B cell (primary cell): ENCODE measurements at places on chromosomes 16 and 17. TPM values are rescaled to one million over a fixed set of nuclear protein-coding genes. Genes with fewer than 3 reads are reported as not detected.
A peak's percentile ranks its signal among the peaks of the same experiment; 100 is the strongest.

GRCh38 chr17:27293359-27293897 lies 486 bp upstream of the WSB1 start:
- no peaks in the 10 kb centered on the region for H3K36me3 ChIP-seq
- no peak for DNase-seq
- H3K4me3 ChIP-seq = peak overlapping the region; percentile 25
- peak overlapping the region; percentile 99 for H3K27ac ChIP-seq
- H3K4me1 ChIP-seq = peaks cover 32% of the 10 kb centered on the region

OTOP2 gene
- total RNA-seq = not detected in 2 replicates

PLK1 gene
- total RNA-seq = 2.7 and 3.0 TPM in 2 replicates

SEC14L5 gene
- total RNA-seq = not detected in 2 replicates

DNA sequence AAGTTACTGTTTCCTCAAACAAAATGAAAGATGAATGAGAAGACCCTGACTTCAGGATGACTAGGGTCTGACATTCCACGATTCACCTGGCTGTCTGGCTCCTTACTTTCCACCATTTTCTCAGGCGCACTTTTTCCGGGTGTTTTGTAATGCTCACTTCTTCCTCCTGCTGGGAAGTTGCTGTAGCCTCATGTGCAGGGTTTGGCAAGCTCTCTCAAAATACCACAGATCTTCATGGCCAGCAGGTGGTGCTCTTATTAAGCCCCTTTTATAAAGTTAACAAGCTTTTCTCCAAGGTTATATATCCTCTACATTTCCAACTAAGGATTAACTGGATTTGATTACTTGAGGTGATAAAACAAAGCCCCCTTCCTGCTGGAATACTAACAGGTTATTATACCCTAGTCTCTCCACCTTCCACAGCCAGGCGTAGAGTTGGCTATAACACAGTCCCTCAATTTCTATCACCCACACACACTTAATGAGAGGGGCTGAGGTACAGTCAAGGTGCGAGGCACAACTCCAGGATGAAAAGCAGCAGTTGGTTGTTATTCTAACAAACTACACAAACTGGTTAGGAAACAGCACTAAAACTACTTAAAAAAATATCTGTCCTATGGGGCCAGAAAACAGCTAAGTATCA lies 45.4 kb downstream of the STH start:
- DNase-seq = peak; percentile 67
- no peak overlapping the region for H3K27ac ChIP-seq
- H3K4me3 ChIP-seq = no peak overlapping the region
- no peaks in the 10 kb centered on the region for H3K4me1 ChIP-seq

MPV17L gene
- 0.27 and 0.41 TPM in 2 replicates for total RNA-seq
